ENCODE measurements at places on chromosomes 4 and X.

- no peak for DNase-seq
Observed at GRCh38 chrX:82813671-82814078, 694.4 kb upstream of the POU3F4 start.

DNA sequence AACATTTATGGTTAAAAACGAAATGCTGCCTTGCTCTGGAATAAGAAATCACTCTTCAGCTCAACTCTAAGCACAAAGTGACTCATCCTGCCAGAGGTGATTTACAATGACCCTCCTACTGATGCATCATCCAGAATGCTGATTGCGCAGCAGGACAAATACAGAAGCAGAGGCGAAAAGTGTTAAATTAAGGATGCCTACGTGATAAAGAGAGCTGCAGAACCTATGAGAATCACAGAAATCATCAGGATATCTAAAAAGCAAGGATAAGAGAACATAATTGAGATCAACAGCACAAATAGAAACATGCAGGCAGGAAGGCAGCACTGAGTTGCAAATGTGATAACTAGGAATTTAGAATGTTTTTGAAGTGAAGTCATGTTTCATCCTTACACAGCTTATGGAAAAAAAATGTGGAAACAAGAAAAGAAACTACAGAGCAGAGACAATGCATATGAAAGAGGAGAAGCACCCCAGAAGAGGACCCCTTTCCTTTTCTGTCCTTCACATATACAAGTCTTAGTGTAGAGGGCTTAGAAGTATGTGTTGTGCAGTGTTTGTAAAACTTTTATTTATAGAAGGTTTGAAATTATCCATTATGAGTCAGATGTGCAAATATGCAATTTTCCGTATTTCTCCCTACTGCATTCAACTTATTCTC is 188.4 kb downstream of the SLC7A11 start:
- no peak for DNase-seq

- no peak for DNase-seq
Observed at GRCh38 chrX:70998411-70999027, 67.6 kb upstream of the SLC7A3 start.

- no peak for DNase-seq
Observed at GRCh38 chr4:128457726-128458125, 170.1 kb upstream of the PGRMC2 start.

GRCh38 chrX:41863343-41864203 is 59.8 kb downstream of the CASK start:
- no peak for DNase-seq

DNA sequence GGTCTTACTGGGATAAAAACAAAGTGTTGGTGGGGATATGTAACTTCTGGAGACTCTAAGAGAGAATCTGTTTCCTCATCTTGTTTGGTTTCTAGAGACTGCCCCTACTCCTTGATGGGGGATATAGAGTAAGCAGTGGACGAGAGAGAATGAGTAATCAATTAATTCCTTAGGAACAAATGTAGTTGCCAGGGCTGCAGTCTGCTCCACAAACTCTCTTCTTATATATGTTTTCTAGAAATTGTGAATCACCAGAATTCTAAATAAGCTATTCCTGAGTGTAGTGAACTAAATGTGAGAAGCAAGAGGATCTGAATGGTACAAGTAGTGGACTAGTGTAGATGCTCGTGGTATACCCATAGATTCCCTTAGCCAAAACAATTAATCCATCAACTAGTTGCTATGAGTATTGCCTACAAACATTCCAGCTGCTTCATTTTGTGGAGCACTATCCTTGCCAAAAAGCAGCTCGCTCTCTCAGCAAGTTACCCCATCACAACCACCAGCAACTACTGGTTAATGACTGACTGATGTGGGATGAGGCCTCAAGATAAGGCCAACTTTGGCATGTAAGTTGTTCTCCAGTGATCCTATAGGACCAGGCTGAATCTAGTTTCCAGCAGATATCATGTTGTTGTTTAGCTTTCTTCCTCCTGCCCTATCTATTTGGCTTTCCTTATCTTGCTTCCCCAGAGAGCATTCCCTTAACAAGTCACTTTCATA is 273.0 kb downstream of the SLC7A11 start:
- DNase-seq = no peak

DNA sequence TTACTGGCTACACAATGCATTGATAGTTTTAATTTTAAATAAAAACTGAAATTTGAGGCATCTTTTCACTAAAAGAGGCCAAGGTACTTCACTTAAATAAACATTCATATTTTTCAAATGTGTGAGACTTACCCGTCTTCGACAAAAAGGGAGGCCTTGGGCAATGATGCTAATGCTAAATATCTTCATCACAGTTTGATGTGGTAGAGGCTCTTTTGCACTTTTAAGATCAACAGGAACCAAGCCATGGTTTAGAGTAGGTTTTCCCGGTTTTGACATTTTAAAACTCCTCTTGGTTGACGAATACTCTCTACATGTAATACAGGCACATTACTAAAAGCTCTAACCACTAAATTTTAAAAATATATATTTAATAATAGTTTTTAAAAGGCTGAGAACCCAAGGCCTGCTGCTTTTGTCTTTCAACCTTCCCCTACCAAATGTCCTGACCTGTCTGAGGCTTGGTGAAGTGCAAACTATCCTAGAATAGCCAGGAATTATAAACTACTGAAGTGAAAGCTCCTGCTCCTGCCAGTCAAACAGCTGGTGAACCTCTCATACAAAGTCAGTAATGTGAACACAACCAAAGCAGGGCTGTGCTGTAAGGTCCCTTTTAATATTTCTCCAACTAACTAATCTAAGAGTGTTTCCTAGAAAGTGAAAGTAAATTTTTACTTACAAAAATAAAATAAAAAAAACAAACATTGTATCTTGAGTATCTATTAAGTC is 153.7 kb downstream of the FBXW7 start:
- no peak for DNase-seq

GRCh38 chrX:101383679-101384205 is 2.2 kb downstream of the BTK start:
- no peak for DNase-seq

DNA sequence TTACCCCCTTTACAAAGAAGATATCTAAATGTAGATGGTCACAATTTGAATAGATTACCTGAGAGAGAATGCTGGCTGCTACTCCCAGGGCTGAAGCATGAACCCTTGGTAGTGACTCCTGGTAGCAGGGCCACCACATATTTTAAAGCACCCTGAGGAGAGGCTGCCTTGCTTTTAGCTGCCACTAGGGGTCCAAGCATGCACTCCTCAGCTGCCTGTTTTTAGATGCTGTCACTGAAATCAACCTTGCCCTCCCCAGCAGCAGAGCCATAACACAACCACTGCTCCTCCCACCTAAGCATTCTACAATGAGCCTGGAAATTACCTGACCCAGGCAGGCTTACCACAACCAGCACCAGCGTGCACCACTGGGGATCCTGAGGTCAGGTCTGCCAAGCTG is 850.9 kb downstream of the FAM133A start:
- DNase-seq = no peak

DNA sequence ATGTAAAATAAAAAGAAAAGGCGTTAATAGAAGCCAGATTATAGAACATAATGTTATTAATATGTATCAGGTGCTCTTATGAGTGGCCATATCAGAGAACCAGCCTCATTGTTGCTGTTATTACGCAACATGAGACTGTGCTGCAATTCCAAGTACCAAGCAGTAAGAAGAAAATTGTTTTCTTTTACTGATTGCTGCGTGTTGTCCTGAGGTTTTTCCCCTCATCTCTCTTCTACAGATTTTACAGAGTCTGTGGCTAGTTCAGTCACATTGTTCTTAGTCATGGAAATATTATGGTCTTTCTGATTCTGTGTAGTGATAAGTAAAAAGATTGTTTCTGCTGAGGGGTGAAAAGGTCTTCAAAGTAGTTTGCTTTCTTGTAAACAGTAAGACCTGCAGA is 55.9 kb downstream of the NPNT start:
- no peak for DNase-seq

GRCh38 chr4:118099106-118099505 is 64.8 kb downstream of the NDST3 start:
- no peak for DNase-seq

DNA sequence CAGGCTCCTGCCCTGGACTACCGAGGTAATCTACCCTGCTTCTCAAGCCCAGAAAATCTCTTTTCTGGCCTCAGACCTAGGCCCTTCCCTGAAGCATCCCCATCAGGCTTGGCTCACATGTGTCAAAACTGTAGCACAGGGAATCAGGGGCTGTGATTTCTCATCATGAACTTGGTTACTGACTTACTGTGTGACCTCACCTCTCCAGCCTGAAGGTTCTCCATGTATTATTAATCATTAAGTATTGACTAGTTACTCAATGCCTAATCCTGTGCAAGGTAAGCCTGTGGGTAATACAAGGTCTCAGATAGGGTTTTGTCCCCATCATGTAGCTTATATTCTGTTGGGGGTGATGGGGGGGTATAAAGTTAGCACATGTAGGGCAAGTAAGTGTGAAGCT is 6.8 kb downstream of the SRPX2 start:
- no peak for DNase-seq

DNA sequence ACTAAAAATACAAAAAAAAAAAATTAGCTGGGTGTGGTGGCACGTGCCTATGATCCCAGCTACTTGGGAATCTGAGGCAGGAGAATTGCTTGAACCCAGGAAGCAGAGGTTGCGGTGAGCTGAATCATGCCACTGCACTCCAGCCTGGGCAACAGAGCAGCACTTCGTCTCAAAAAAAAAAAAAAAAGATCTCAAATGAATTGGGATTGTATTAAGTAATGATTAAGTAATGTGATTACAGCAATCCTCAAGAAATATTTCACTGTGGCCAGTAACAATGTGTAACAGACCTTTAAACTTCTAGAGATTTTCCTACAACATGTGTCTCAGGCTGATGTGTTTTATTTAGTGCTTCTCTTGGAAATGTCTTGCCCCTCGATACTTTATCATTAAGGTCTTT is 46.8 kb downstream of the PKD2 start:
- no peak for DNase-seq

- no peak for DNase-seq
Observed at GRCh38 chr4:71004281-71004851, 10.9 kb downstream of the DCK start.

GRCh38 chr4:1511441-1512041 is 105.3 kb upstream of the NKX1-1 start:
- DNase-seq = no peak

GRCh38 chr4:2364654-2365053 is 53.8 kb downstream of the ZFYVE28 start:
- no peak for DNase-seq

- no peak for DNase-seq
Observed at GRCh38 chrX:50913520-50913919, 3.0 kb downstream of the BMP15 start.

DNA sequence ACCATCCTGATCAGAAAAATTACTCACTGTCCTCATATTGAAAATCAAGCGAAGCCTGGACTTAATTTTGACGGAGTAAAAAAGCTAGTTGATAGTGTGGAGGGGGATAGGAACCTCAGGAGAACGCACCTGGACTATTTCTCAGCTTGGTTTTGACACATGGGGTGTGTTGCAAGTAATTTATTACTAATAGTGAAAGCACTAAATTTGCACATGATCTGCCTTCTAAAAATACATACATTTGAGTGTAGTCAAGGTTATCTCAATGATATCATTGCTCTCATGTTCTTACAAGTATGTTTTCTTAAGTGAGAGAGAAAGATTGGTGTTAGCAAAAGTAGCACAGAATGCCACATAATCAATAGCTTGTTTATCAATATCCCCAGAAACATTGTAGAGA is 29.5 kb downstream of the LRIT3 start:
- no peak for DNase-seq

DNA sequence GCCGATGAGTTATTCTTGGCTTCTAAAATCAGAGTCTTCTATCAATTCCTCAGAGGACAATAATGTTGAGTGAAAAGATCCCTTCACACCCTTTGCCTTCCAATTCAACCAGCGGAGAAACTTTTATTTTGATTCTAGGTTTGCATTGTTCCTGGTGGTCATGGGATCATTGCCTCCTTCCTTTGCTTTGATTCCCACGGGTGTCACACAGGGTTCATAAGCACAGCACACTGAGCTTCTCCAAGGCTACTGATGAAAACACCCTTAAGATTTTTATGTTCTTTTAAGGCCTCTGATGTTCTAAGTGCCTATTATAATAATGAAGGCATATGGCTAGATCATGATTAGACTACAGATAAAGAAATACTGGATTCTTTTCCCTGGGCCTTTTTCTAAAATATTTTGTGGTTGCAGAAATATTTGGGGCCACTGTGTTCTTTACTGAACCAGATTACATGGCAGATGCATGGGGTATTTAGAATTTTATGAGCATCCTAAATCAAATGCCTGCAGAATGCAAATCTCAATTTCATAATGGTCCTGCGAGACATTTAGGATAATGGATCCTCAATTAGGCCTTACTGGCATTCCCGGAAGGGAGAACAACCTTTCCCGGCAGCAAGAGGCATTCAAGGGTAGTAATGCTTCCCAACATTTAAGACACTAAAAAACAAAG is 43.9 kb upstream of the FGFBP2 start:
- no peak for DNase-seq

- no peak for DNase-seq
Observed at GRCh38 chr4:151100531-151100930, 1.1 kb downstream of the RPS3A start.

DNA sequence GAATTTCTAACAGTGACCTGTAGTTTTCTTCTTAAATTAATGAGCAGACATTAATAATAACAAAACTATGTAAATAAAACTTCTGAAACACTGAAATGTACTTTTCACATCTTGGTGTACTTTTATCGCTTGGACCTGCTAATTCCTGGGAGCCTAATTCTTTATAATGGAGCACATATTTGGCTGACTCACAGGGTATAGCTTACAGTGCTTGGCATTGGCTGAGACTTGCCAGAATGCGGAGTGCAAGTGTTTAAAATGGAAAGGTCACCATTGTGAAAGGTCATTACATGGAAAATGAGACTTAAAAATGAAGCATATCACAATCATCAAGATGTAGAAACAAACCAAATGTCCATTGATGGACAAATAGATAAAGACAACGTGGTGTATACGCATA is 137.3 kb upstream of the PDLIM3 start:
- DNase-seq = no peak

- no peak for DNase-seq
Observed at GRCh38 chr4:57318703-57319102, 208.5 kb upstream of the IGFBP7 start.

- DNase-seq = no peak
Observed at GRCh38 chrX:16882169-16882568, 12.0 kb upstream of the RBBP7 start.

GRCh38 chr4:102447413-102447812 is 53.7 kb upstream of the NFKB1 start:
- DNase-seq = no peak

GRCh38 chr4:52372747-52373146 is 286.4 kb downstream of the USP46 start:
- DNase-seq = no peak

Measured in NCI-H187 treated with DMSO at 0.1 percent for 48 hours (cell line).